ENCODE measurements at places on chromosomes 6 and 20.

GRCh38 chr20:37615340-37616109 lies 78.3 kb upstream of the CTNNBL1 start:
- DNase-seq = no peak

GRCh38 chr6:115770851-115771250 lies 289.8 kb downstream of the FRK start:
- DNase-seq = no peak

DNA sequence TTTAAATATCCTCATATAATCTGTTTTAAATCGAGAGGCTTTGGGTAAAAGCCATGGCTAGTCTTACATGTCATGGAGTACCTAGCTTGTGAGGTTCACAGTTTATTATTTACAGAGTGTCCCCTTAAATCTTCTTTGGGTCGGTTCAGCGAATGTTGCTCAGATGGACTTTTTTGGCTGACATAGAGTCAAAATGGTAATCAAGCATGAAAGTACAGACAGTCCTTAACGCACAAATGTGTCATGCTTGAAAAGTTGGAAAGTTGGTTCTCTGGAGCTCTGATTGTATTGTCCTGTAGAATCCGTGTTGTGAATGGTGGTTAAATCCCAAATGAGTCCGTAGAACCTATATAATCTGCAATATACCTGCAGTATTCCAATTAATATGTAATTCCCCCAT lies 22.0 kb downstream of the PTPN1 start:
- no peak for DNase-seq

DNA sequence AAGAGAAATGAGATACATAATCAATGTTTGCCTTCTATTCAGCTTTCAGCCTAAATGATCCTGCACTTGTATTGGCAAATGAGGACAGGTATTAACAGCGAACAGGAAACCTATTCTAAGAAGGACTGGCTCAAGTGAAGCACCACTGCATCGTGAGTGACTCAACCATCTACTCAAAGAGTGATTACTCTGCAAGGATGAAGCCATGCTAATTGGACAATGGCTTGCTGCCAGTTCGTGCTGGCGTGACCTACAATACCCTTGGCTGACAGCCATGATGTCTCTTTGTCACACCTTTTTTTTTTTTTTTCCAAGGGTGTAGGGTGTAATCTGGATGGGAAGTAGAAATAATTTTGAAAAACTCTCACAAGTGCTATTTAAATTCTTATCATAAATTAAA lies 104.9 kb downstream of the GJA10 start:
- no peak for DNase-seq

DNA sequence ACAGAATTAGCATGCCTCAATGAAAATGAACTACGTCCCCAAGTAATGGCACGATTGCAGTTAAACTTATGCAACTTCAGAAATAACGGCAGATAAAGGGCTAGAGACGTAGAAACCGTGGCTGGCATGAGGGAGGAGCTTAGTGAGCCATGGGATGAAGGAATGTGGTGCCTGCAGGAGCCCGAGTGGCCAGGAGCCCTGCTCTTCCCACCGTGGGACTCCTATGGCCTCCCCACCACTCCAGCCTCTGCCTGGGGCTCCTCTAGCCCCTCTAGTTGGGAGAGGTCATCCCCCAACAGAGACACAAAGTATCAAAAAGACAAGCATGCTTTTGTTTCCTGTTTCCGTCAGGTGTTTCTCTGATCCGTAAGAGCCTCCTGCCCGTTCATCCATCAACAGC lies 75.1 kb upstream of the BHLHE23 start:
- DNase-seq = no peak

GRCh38 chr6:33314943-33315792 lies 1.3 kb upstream of the TAPBP start:
- DNase-seq = peak; percentile 79

DNA sequence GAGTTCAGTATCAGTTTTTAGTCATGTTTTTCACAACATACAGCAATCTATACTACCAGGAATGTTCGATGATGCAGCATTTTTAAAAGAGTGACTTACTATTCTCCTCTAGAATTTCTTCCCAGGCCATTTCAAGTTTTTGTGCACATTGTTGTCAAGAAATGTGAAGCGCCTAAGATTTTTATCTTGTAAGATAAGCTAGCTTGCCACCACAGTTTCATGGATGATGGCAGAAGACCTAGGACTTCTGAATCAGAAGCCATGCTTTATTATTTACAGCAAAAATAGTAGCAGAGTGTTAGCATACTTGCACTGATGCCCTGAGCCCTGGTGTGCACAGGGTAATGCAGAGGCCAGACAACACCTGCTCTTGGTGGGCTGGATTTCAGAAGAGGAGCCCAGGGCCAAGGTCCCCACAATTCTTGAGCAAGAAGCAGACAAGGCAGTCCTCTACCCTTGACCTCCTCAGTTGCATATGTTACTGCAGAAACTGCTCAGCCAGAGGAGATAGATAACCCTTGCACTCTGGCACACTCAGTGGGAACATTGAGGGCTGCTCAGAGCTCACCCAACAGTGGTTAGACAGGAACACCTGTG lies 99.2 kb downstream of the QKI start:
- DNase-seq = no peak

- no peak for DNase-seq
Observed at GRCh38 chr6:11632795-11633511, 95.4 kb downstream of the TMEM170B start.

- no peak for DNase-seq
Observed at GRCh38 chr6:121961619-121962125, 437.8 kb upstream of the HSF2 start.

DNA sequence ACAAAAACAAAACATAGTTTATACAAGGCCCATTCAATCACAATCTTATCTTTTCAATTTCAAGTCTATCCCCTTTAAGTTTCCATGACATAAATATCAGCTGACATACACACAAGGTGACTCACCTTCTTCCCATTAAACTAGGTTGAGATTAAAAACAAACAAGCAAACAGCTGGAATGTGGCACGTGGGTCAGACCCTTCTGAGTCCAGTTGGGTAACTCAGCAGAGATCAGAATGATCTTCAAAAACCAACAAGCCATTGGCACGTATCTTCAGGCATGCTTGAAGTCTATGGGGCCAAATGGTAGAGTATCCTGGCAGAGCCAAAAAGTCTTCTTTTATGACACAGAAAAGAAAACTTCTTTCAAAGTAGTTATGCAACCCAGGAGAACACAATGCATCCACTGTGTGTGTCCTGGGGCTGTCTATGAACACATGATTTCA lies 603.5 kb upstream of the CITED2 start:
- no peak for DNase-seq

- DNase-seq = no peak
Observed at GRCh38 chr20:8250539-8251200, 118.6 kb downstream of the PLCB1 start.

DNA sequence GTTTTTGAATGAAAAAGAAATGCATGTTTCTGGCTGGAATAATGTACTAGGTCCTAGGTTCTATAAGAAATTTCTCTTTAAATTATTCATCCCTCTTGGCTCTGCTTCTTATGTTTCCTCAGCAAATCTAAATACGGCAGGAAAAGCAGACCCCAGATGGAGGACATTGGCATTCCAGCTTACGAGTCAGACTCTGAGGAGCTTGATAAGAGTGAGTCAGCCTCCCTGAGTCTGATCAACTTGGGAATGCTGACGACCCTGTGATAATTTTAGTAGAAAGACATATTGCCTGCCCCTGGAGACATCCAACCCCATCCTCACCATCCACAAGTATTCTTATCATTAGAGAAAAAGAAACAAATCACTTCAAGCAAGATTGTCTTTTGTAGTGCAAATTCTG lies 509.7 kb upstream of the MARCKS start:
- no peak for DNase-seq

DNA sequence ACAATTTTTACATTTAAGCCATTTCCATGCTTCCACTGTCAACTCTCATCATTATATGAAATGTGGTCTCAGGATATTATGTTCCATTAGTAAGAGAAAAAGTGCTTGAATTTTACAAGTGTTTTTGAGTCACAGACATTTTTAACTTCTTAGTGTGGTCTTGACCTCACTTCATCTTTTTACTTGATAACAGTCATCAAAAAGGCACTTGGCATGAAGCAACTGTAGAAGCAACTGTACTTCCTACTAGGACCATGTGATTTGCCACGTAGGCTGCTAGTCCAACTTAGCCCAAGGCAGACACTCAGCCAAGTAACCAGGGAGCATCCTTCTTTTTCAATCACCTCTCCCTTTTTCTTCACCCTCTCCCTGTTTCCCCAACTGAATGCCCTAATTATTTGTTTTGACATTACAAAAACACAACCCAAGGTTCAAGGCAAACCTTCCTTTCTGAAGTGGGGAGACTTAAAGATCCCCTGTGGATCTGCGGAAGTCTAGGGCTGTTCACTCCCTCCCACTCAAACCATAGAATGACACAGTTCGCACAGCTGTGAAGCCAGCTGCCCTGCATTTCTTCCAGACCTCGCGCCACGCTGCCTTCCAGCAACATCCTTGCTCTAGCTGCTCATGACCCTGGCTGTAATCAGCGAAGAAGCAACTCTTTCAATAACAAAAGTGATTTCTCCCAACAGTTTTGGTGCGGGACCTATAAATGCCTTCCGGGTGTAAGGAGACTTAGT lies 45.0 kb downstream of the PHACTR1 start:
- no peak for DNase-seq

DNA sequence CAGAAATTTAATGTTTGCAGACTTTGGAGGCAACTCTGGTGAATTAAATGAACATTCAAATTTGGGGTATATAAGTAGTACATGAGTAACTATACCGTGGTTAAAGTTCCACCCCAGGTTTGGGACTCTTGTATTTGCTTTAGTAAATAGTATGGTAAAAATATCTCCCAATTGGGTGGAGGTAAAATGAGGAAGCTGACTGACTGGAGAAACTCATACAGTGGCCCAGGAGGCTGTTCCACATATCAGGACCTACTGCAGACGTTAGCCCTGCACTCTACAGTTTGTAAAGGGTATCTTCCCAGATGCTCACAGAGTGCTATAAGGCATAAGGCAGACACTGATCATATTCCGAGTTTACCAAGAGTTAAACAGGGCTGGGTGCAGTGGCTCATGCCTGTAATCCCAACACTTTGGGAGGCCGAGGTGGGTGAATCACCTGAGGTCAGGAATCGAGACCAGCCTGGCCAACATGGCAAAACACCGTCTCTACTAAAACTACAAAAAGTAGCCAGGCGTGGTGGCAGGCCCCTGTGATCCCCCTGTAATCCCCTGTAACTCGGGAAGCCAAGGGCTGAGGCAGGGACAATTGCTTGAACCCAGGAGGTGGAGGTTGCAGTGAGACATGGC lies 53.7 kb downstream of the CPXM1 start:
- no peak for DNase-seq

- DNase-seq = peak; percentile 35
Observed at GRCh38 chr20:949717-950116, 33.6 kb upstream of the ANGPT4 start.

DNA sequence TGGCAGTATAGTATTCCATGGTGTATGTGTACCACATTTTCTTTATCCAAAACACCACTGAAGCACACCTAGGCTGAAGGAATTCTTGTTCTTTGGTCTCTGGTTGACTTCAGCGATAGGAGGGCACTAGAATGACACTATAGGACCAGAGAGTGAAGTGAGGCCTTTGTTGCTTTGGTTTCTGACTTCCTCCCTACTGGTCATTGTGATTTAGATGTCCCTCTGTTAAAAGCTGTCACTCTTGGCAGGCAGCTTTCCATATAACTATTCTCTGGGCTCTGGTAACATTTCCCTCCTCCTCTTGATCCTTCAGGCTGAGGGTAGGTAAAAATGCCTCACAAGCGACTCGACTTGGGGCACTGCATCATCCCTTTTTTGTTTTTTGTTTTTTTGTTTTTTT lies 236.3 kb downstream of the MAFB start:
- no peak for DNase-seq

GRCh38 chr6:149234051-149234962 lies 83.2 kb upstream of the TAB2 start:
- no peak for DNase-seq

- no peak for DNase-seq
Observed at GRCh38 chr6:47852727-47853126, 70.9 kb downstream of the OPN5 start.

DNA sequence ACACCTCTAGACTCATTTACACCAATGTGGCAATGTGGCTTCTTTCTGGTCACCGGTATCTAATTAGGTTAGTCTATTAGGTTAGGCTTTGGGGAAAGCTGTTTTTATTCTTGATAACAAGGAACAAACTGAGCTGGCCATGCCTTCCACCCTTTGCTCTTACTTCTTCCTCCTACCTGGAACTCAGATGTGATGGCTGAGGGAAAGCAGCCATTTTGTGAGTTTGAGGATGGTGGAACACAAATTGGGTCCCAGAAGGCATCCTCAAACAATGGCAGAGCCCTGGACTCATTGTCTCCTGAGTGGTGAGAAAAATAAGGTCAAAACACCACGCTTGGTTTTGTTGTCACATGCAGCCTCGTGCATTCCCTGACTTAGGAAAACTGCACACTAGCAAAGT lies 7.7 kb downstream of the CDH4 start:
- DNase-seq = no peak

DNA sequence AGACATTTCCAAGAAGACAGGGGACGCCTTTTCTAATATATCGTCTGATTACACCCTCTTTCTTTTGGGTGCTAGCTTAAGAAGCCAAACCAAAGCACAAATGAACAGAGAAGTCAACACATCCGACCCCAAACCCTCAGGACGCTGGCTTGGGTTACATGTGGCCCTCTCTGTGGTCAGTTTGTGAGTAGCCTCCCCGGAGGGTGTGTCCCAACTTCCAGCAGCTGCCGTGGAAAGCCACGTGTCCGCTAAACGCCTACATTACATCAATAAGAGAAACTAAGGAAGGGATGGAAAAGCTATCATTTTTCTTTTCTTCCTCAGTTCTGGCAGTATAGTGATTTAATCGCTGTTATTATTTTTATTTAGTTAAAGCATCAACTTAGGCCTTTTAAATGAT lies 487 bp upstream of the BMP6 start:
- no peak for DNase-seq

DNA sequence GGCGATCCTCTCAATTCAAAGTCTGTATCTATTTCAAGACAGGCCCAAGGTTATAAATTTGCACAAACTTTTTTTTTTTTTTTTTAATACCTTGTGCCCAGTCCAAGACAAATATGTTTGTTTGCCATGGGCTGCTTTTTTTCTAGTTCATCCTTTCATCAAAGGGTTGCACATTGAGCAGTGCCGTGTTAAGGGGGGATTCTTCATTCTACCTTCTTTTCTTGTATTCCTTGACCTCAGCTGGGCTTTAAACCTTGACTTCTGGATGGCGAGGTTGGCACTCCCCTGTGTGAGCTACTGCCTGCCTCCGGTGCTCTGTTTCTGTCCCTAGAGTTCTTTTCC lies 7.4 kb downstream of the RIPK1 start:
- DNase-seq = no peak
